ENCODE measurements at places on chromosomes 16 and 17. TPM values are rescaled to one million over a fixed set of nuclear protein-coding genes. Genes with fewer than 3 reads are reported as not detected.

GRCh38 chr17:32546031-32546444 is 59.2 kb downstream of the CDK5R1 start:
- no peak for DNase-seq

IL34 gene
- total RNA-seq, result 0.61 TPM

KRTAP4-6 gene
- not detected for total RNA-seq

ALDH3A1 gene
- not detected for total RNA-seq

ZACN gene
- total RNA-seq, result 0.25 TPM

DNA sequence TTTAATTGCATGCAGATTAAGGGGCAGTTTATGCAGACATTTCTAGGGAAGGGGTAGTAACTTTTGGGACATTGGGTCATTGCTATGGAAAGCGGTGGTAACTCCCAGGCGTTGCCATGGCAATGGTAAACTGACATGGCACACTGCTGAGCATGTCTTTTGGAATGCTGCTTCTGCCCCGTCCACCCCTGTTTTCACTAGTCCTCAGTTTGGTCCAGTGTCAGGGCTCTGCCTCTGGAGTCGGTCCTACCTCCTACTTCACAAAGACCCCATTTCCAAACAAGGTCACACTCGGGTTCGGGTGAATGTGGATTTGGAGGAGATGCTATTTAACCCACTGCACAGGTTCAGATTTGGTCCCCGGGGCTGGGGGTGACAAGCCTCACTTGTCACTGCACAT is 2.9 kb downstream of the IL34 start:
- no peak for DNase-seq

DNA sequence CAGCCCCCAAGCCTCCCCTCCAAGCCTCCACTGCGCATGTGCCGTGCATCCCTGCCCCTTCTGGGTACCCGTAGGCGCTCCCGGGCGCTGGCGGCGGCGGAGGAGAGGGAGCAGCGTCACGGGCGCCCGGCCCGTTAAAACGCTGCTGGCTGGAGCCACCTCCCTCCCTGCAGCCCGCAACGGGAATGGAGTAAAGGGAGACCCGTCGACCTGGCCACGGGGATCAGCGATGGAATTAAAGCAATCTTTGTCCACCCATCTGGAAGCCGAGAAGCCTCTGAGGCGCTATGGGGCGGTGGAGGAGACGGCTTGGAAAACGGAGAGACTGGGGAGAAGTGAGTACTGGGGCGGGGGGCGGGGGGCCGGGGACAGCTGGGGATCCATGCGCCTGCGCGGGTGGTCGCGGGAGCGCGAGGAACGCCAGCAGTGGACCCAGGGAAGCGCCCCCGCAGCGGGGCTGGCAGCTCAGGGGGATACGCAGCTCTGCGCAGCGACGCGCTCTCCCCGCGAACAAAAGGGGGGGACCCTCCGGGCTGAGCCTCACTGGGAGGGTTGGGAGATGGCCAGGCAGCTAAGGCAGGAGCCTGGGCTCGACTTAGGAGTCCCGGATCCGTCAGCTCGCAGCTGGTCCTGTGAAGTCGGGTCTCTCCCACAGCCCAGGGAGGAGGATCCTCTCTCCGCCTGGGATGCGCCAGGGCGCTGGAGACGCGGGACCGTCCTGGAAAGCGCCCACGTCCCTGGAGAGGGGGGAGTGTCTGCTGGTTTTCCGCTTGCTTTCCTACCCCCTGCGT is at the start of gene BMERB1:
BMERB1 (plus strand) TSS at position 164 of the 791 bp plus-strand sequence; CDS start at position 230, 66 bp downstream.
- peak; percentile 84 for DNase-seq

- no peak for DNase-seq
Measured at GRCh38 chr17:48556229-48556575, 11.3 kb upstream of the HOXB2 start.
